ENCODE measurements at places on chromosomes 3 and 15.

- no peak for DNase-seq
These were observed 5.6 kb downstream of the VGLL3 start for GRCh38 chr3:86985181-86985826.

- no peak for DNase-seq
These were observed 16.4 kb downstream of the RFX7 start for GRCh38 chr15:56227306-56227705.

DNA sequence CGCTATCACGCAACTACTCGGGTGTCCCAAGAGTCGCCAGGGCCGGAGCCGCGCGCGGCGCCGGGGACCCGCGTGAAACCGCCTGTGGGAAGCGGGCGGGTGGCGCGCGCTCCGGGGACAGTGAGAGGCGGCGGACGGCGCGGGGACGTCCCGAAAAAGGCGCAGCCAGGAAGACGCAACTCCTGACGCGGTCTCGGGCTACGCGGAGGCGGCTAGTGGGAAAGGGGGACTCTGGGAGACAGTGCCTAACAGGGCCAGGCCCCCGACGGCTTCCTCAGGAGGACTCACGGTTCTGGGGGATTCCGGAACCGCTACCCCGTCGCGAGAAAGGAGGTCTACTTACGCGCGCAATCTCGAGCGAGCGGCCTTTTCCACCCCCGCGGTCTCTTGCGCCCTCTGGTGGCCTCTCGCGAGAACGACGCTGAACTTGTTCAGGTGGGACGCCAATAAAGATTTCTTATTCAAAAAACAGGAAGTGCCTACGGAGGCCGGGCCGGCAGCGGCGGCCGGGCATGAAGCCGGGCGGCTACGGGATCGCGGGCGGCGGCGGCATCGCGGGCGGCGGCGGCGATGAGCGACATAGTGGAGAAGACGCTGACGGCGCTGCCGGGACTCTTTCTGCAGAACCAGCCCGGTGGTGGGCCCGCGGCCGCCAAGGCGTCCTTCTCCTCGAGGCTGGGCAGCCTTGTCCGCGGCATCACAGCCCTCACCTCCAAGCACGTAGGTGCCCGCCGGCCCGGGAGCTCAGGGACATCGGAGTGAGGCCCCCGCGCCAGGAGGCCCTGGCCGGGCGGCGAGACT lies at the start of gene AP4E1:
TSS of gene AP4E1 (plus strand) at position 475 of the 801 bp plus-strand sequence. CDS start at position 571, 96 bp downstream.
- DNase-seq, result peak; percentile 96

GRCh38 chr3:48466386-48467109 lies 20.0 kb downstream of the ATRIP start:
- DNase-seq, result peak; percentile 7

- DNase-seq, result no peak
These were observed 305.0 kb downstream of the SHQ1 start for GRCh38 chr3:72543246-72543645.

- peak; percentile 35 for DNase-seq
These were observed 375.8 kb downstream of the TIGIT start for GRCh38 chr3:114669614-114670013.

DNA sequence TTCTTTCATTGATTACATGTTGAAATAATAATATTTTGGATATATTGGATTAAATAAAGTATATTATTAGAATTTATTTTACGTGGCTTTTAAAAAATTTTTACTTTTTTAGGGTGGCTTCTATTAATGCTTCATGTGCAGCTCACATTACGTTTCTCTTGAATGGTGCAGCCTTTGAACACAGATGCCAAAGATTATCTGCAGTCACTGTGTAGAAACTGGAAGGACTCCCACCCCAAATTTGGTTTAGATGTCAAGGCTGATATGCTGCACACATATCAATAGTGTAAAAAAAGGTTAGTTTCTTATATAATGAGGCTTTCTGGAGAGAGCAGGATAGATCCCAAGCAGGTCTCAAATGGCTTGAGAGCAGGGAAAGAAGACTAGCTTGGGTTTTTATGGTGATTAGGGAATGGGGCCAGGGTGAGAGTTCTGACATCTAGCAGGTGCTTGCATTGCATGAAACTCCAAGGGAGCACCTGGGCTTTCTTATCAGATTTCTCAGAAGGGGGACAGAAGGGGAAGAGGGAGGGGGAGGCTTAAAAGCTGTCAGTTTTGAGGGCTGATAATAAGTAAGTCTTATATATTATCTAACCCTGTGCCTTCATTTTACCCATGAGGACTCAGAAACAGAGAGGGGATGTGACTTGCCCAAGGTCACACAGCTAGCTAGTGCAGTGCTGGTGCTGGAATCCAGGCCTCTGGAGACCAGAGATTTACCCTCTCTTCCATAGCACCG lies 89.6 kb downstream of the CHST2 start:
- DNase-seq, result no peak

- DNase-seq, result no peak
These were observed 27.4 kb downstream of the TASOR start for GRCh38 chr3:56655709-56656108.

GRCh38 chr3:55556619-55557537 lies 69.8 kb upstream of the WNT5A start:
- DNase-seq, result no peak

DNA sequence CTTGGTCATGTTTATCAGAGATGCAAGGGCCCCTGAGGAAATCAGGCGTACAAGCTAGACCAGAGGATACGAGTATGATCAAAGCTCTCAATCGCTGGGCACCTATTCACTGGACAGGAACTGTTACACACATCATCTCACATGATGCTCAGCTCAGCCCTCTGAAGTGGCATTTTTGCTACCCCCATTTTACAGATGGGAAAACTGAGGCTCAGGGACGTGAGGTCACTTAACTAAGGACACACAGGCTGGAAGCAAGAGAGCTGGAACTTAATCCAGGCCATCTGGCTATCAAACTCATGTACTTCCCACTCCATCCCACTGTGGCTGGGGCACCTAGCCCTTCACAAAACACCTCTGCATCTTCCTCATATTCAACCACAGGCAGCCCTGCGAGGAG lies 72.9 kb upstream of the SLC6A1 start:
- DNase-seq, result no peak

DNA sequence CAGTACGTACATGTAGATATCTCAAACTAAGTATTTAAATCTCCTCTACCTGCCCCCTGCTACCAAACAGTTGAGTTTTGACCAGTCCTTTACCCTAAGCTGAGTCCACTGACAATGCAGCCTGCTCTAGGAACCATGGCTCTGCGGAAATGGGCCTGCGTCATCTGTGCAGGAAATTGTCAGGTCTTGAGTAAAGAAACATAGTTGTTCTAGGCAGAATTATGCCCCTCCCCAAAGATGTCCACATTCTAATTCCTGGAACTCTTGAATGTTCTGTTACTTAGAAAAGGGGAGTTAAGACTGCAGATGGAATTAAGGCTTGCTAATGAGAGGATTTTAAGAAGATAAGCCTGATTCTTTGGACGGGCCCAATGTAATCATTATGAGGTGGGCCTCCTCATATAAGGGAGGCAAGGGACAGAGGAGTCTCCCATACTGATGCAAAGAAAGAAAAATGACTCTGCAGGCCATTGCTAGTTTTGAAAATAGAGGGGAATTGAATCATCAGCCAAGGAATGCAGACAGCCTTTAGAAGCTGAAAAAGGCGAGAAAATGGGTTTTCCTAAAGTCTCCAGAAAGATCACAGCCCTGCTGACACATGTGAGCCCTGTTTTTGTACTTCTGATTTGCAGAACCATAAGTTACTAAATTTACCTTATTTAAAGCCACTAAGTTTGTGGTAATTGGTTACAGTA lies 5.5 kb upstream of the VGLL3 start:
- DNase-seq, result peak; percentile 32

- peak; percentile 18 for DNase-seq
These were observed 99.7 kb downstream of the TCF12 start for GRCh38 chr15:57018151-57018550.

GRCh38 chr3:110806924-110807323 lies 264.7 kb upstream of the NECTIN3 start:
- peak; percentile 34 for DNase-seq

- DNase-seq, result no peak
These were observed 113.8 kb upstream of the MEF2A start for GRCh38 chr15:99452010-99452409.

- peak; percentile 71 for DNase-seq
These were observed 513 bp downstream of the CLASP2 start for GRCh38 chr3:33717616-33717865.

DNA sequence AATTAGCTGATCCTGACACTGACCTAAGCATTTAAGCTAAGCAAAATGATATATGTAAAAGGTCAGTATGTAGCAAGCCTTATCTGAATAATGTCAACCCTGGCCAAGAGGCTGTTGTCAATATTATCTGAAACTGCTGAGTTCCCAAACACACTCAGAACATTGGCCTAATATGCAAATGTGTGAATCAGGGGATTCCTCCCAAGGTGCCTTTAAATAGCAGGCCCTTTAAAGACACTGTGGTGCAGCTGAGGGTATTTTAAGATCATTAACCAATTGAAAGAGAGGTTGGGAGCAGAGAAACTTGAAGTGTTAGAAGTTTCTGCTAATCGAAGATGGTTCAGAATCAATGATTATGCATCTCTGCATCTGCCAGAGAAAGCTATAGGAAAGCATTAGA lies 207.0 kb downstream of the NTRK3 start:
- no peak for DNase-seq

- no peak for DNase-seq
These were observed 24.0 kb downstream of the NOX5 start for GRCh38 chr15:69038508-69038907.

All from cardiac fibroblast (primary cell).